ENCODE measurements at places on chromosomes 2 and 18. TPM values are rescaled to one million over a fixed set of nuclear protein-coding genes. Genes with fewer than 3 reads are reported as not detected.

AQP4 gene
- total RNA-seq, result not detected

- DNase-seq, result no peak
These were observed 215.0 kb downstream of the MYCN start for GRCh38 chr2:16155366-16155765.

GRCh38 chr18:14179306-14179705, 47.1 kb upstream of the ZNF519 start:
- no peak for DNase-seq

GRCh38 chr2:221461901-221462300, 110.2 kb downstream of the EPHA4 start:
- DNase-seq, result no peak

- DNase-seq, result no peak
These were observed 61.6 kb downstream of the KCNG2 start for GRCh38 chr18:79859314-79859713.

ST6GAL2 gene
- total RNA-seq, result not detected

- no peak for DNase-seq
These were observed 34.2 kb downstream of the SPATS2L start for GRCh38 chr2:200340508-200341224.

GRCh38 chr2:69570474-69570873, 73.1 kb downstream of the AAK1 start:
- DNase-seq, result no peak

FOXD4L1 gene
- total RNA-seq, result 0.07 TPM

- no peak for DNase-seq
These were observed 183.9 kb downstream of the SH3RF3 start for GRCh38 chr2:109312902-109313301.

ITGA4 gene
- total RNA-seq, result 47.6 TPM

DNA sequence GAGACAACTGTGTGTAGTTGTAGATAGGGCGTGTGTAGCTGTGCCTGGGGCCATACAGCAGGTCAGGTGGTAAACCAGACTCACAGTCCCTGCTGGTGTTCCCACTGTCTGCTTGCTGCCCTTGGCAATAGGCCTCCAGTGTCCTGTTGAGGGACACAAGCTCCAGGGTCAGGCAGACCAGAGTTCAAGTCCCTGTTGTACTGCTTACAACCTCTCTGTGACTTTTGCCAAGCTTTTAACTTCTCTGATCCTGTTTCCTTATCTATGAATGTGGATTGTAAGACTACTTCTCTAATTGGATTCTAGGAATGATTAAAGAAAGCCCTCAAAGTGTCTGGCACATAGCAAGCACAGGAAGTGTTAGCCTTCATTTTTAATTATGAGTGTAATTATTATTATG, 68.6 kb downstream of the MERTK start:
- no peak for DNase-seq

DNA sequence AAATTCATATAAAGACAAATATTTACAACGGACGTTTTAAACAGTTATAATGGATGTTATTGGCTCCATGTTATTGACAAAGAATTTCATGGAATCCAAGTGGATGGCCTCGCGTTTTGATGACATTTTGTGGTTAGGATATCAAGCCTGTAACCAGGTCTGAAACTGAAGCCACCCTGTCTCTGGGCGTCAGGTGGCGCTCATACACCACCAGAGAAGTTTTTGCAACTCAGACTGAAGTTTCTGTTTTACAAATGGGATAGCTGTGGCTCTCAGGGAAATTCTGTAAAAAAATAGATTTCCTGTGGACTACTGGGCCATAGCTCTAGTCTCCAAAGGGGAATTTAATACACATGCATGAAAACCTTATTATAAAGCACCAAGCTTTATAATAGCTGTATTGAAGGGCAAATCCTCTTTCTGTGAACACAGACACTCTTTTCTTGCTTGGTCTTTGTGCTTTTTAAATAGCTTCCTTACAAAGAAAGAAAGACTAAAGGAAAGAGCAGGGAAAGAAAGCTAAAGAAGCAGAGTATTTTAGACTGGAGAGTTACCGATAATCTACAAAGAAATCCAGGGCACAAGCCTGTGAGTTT, 86.7 kb downstream of the C18orf54 start:
- DNase-seq, result peak; percentile 60

UGT1A10 gene
- total RNA-seq, result not detected

DNA sequence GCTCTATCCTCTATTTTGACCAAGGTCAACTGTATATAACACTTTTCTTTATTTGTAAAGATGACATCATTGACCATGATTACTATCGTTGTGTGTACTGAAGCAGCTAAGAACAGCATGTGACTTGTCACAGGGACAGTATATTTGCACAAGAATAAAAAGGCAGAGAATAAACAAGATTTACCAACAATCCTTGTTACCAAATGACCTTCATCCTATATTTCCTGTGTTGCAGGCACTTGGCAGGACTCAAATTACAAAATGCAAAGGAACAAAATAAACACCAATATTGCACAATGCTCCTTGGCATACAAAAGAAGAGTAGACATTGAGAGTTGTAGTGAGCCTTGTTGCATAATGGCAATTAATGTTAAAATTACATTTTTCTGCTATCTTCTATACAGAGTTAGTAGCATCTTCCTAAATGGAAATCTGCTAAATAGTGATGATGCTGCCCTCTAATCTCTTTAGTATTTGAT, 61.8 kb downstream of the RFTN2 start:
- no peak for DNase-seq

DNA sequence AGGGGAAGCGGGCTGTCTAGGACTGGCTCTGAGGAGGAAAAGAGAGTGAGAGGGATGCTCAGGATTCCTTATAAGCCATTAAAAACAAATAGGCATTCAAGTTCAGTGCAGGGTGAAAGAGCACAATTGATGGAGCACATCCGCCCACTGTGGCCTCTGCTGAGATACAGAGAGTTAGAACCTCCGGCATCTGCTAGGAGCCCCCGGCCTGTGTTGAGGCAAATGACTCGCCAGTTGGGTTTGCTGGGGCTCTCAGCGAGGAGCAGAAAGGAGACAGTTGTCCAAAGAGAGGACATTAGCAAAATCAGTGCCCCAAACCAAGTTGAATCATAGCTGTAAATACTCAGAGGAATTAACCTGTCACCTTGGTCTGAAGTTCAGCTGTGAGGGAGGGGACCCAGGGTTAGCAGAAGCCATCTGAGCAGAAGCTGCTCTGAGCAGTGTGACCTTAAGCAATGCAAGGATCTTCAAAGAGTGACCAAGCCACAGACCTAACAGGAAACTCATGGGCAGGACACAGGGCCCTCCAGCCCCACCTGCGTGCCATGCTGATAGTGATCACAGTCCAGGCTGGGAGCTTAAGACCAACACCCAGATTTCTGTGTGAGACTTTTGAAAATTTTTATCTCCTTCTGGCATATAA, 23.3 kb upstream of the IL18RAP start:
- DNase-seq, result no peak

GRCh38 chr2:240913810-240914644, 7.9 kb downstream of the CROCC2 start:
- DNase-seq, result peak; percentile 78

DNA sequence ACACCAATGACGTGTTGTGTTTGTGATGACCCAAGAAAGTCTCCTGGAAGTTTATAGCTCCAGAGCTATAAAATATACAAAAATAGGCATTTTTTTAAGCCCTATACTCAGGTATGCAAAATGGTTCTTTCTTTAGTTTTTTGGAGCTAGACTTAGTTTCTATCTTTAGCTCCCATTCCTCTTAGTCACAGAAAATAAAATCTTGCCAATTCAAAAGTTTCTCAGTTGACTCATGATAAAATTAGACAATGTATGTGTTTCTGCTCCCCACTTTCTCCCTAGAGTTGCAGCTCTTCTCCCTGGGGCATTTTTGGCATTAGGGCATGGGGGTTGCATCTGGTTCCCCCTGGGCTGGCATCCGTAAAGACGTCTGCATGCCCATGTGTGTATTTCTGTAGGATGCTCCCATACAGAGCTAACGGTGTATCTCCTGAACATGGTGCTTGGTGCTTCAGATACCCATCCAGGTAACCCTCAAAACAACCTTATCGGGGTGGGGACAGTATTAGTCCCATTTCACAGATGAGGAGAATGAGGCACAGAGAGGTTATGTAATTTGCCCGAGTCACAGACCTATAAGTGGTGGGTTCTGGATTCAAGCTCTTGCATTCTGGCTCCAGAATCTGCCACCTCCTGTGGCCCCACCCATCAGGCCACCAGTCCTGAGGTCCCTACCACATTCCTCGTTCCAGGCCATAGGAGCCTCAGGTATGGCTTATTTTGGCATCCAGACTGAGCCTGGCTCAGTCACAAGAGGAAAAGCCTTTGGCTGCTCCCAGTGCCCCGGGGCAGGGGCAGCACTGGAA, 43.1 kb upstream of the ASAP2 start:
- peak; percentile 75 for DNase-seq

- no peak for DNase-seq
These were observed 342.6 kb downstream of the CTNNA2 start for GRCh38 chr2:79855264-79856006.

DNA sequence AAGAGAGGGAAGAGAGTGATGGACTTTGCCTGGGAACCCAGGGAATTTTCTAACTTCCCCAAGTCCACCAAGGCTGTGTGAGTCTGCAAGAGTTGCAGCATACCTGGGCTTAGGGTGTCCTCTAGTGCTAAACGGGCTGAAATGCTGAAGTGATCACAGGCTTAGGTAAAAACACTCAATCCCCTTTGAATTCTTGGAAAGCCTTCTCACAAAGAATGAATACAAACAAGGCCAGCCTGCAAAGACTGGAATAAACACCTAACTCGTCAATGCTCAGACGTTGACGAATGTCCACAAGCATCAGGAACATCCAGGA, 30.0 kb upstream of the BMP10 start:
- no peak for DNase-seq

PLEK gene
- 0.25 TPM for total RNA-seq

- DNase-seq, result no peak
These were observed 77.2 kb downstream of the ARHGEF4 start for GRCh38 chr2:130913891-130914290.

DNA sequence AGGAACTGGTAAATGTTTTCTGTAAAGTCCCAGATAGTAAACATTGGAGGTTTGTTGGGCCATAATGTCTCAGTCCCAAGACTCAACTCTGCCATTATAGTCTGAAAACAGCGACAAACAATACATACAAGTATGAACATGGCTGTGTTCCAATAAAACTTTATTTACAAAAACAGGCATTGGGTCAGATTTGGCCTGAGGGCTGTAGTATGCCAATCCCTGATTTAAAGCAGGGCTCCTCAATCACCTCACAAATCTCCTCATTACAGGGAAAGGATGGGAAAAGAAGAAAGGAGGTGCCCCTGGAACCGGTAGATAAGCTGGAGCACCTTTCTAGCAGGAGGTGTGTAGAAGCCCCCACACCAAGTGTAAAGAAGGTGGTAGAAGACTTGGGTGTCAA, 48.9 kb upstream of the UPP2 start:
- no peak for DNase-seq

RTP5 gene
- not detected for total RNA-seq

- peak; percentile 79 for DNase-seq
These were observed at the start of gene OTX1 for GRCh38 chr2:63050334-63051041. Gene OTX1, plus strand, starts transcription at chr2:63050830. Its CDS starts 2,161 bp downstream, at chr2:63052991.

- DNase-seq, result no peak
These were observed 45.7 kb downstream of the IMPA2 start for GRCh38 chr18:12027046-12027445.

GRCh38 chr2:221570321-221570935, 1.7 kb downstream of the EPHA4 start:
- DNase-seq, result peak; percentile 56

GRCh38 chr2:42562474-42563144, 5.8 kb upstream of the MTA3 start:
- DNase-seq, result no peak

SIX3 gene
- total RNA-seq, result not detected

- DNase-seq, result no peak
These were observed 189.7 kb upstream of the OSR1 start for GRCh38 chr2:19548116-19548515.

GRCh38 chr2:161824226-161824625, 200.0 kb downstream of the SLC4A10 start:
- no peak for DNase-seq

GRCh38 chr2:96626553-96626942, 11.6 kb downstream of the KANSL3 start:
- DNase-seq, result no peak

GRCh38 chr2:47451790-47452189, 48.8 kb downstream of the MSH2 start:
- DNase-seq, result no peak

DNA sequence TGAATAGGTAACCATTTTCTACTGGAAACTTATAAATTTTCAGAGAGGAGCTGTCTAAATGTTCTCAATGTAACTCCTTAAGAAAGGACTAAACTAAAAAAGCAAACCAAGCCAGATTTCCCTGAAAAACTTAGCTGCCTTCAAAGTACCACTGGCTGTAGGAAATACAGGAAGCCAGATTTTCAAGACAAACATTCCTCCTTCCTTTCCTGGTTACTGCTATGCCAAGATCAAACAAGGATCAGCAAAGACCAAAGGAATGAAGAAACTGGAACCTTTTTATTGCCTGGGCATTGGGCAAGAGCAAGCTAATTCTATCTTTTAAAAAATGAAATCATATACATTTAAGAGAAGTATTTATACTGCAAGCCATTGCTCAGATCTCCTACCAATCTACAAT, 212.7 kb downstream of the DYM start:
- DNase-seq, result peak; percentile 5

SLC16A14 gene
- 0.81 TPM for total RNA-seq

GPR155 gene
- total RNA-seq, result 2.5 TPM

- no peak for DNase-seq
These were observed 846.4 kb downstream of the DCDC2C start for GRCh38 chr2:4549666-4550210.

DNA sequence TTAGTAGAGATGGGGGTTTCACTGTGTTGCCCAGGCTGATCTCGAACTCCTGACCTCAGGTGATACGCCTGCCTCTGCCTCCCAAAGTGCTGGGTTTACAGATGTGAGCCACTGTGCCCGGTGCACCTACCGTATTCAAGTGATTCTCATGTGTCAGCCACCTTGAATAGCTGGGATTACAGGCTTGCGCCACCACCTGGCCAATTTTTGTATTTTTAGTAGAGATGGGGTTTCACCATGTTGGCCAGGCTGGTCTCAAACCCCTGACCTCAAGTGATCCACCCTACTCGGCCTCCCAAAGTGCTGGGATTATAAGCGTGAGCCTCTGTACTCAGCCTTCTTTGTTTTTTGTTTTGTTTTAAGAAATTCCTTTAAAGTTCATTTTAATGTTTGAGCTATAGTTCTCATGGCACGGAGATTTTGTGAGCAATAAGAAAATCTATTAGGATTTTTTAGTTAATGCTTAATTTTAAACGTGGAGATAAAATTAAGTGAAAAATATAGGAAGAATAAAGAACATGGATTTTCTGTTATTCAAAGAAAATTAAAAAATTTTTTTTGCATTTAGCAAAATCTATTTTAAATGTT, 242.6 kb downstream of the PHLPP1 start:
- DNase-seq, result peak; percentile 48

CXCR1 gene
- total RNA-seq, result not detected

POTEC gene
- total RNA-seq, result not detected

- peak; percentile 86 for DNase-seq
These were observed 32.9 kb downstream of the KCNE4 start for GRCh38 chr2:223084873-223085272.

- DNase-seq, result no peak
These were observed 103.1 kb downstream of the SNTG2 start for GRCh38 chr2:1053786-1054185.

Measured in M059J (cell line).